ENCODE measurements at places on chromosomes 11 and 22. TPM values are rescaled to one million over a fixed set of nuclear protein-coding genes. Genes with fewer than 3 reads are reported as not detected.
A peak's percentile ranks its signal among the peaks of the same experiment; 100 is the strongest.

The CALCB gene
- not detected for total RNA-seq

The UBQLNL gene
- total RNA-seq = not detected

GRCh38 chr11:116798368-116798767 lies 6.7 kb upstream of the APOA5 start:
- no peaks in the 10 kb centered on the region for H3K36me3 ChIP-seq
- no peak overlapping the region for H3K27ac ChIP-seq
- no peak for DNase-seq
- H3K4me3 ChIP-seq = no peak overlapping the region
- no peaks in the 10 kb centered on the region for H3K27me3 ChIP-seq
- peaks cover 57% of the 10 kb centered on the region for H3K4me1 ChIP-seq

DNA sequence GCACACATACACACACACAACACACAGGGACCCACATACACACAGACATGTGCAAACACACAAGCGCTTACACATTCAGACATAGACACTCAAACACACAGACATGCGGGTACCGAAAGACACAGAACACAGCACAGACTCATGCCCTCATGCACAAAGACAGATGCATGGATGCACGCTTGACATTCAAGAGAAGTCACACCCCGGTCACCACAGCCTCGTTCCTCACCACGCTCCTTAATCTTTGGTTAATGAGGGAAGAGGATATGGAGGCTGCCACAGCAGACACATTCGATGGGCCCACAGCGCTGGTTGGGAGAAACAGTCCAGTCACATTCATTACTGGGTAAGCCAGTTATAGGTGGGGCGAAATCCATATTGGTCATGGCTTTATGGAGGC lies 51.9 kb upstream of the EIF3D start:
- no peak overlapping the region for H3K27ac ChIP-seq
- no peak overlapping the region for H3K4me3 ChIP-seq
- H3K36me3 ChIP-seq = no peaks in the 10 kb centered on the region
- H3K27me3 ChIP-seq = peaks cover 64% of the 10 kb centered on the region

The SLC36A4 gene
- 7.3 TPM for total RNA-seq

DNA sequence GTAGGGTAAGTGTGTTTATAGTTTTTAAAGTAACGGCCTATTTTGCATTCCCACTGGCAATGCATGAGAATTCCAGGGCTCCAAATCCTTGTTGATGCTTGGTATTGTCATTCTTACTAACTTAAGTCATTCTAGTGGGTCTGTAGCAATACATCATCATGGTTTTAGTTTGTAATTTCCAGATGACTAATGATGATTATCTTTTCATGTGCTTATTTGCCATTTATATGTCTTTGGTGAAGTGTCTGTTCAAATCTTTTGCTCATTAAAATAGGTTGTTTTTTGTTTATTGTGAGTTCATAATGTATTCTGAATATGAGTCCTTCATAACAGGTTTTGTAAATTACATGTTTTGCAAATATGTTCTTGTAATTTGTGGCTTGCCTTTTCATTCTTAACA lies 31.2 kb downstream of the MTMR3 start:
- H3K36me3 ChIP-seq = no peaks in the 10 kb centered on the region
- H3K27ac ChIP-seq = no peak overlapping the region
- H3K4me3 ChIP-seq = no peak overlapping the region
- DNase-seq = no peak
- no peaks in the 10 kb centered on the region for H3K27me3 ChIP-seq
- peaks cover 58% of the 10 kb centered on the region for H3K4me1 ChIP-seq

The CDHR5 gene
- 0.21 TPM for total RNA-seq

DNA sequence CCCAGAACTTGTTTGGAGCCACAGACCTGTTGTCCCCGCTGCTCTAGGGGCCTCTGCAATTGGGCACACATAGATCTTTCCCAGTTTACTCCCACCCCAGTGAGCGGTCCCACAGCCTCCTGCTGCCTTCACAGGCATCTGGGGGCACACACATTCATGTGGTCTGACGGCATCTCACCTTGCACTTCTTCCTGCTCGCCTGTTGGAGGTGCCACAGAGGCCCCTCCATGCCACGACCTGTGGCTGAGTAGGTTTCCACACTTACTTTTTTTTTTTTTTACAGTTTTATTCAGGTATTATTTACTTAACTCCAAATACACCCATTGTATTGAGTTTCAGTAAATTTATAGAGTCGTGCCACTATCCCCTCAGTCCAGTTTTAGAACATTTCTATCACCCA lies 68.9 kb upstream of the SEPTIN5 start:
- DNase-seq = no peak
- H3K4me1 ChIP-seq = no peaks in the 10 kb centered on the region
- no peaks in the 10 kb centered on the region for H3K36me3 ChIP-seq
- H3K27ac ChIP-seq = no peak overlapping the region

DNA sequence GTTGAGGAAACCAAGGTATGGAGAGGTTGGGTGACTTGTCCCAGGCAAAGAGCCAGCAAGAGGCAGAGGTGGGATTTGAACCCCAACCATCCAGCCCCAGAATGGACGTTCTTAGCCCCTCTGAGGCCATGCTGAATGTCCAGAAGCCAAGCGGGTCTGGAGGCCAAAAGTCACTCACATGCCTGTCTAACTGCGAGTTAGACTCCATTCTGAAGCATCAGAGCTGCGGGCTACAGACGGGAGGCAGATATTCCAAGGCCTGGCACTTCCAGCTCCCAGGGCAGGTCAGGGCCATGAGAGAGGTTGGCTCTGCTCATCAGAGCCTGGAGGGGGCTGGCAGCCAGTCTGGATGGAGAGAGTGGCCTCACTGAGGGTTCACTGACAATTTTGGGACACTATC lies 616.5 kb downstream of the BRD1 start:
- peaks cover 17% of the 10 kb centered on the region for H3K4me1 ChIP-seq
- no peak overlapping the region for H3K27ac ChIP-seq
- H3K27me3 ChIP-seq = no peaks in the 10 kb centered on the region
- no peak overlapping the region for H3K4me3 ChIP-seq
- no peak for DNase-seq

- no peaks in the 10 kb centered on the region for H3K4me1 ChIP-seq
- DNase-seq = peak; percentile 52
- no peak overlapping the region for H3K27ac ChIP-seq
- H3K27me3 ChIP-seq = peaks cover 18% of the 10 kb centered on the region
- H3K4me3 ChIP-seq = no peak overlapping the region
- no peaks in the 10 kb centered on the region for H3K36me3 ChIP-seq
Observed at GRCh38 chr11:121112498-121113455, 11.7 kb downstream of the TECTA start.

DNA sequence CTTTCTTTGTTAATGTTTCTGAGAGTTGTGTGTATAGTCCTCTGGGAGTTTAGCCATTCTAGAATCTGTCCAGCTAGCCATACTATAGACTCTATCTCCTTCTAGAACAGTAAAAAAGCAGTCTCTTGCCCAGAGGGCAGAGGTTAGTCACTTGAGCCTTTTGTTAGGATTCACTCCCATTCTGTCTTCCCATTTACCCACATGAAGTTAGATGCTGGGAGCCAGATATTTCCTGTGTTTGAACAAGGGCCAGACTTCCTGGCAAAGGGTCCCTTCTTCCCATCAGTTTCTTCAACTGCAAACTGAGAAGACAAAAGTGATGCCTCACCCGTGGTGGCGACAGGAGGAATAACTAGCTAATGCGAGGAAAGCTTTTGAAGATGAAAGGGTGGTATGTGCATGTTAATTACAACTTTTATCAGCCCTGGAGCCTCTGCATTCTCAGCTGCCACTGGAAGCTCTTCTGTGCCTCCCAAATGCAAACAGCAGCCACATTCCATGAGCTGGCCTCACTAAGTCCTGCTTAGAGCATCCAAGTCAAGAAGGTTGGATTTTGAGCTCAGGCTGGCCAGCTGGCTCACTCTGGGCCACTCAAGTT lies 12.8 kb downstream of the CD44 start:
- H3K36me3 ChIP-seq = no peaks in the 10 kb centered on the region
- H3K4me3 ChIP-seq = no peak overlapping the region
- no peak overlapping the region for H3K27ac ChIP-seq
- DNase-seq = no peak
- no peaks in the 10 kb centered on the region for H3K4me1 ChIP-seq
- 0 out of 3 replicates have a peak, but pooled peaks cover 6% of the 10 kb centered on the region for H3K27me3 ChIP-seq

DNA sequence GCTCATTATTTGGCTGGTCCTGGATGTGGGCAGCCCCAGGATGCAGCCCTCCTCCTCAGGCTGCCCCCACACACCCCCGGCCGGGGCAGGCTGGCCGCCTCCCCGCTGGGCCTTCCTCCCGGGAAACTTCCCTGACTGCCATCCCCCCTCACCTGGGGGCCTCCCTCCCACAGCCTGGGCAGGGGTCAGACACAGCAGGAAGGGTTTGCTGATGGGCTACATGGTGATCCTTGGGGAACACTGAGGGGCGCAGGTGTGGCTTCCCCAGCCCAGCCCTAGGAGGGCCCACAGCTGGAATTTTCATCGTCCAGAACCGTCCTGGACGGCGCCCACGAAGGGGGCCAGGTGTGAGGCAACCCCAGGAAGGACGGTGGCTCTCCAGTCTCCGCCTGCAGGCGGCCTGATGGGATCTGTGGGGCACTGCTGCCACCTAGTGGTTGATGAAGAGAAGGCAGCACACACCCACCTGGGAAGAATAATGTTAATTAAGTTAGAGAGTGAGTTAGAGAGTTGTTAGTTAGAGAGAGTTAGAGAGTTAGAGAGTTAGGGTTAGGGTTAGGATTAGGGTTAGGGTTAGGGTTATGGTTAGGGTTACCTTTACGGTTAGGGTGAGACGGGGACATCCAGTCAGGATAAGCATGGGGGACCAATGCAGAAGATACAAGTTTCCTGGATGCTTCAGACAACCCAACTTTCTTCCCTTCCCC lies 75.9 kb upstream of the PRR5 start:
- no peak overlapping the region for H3K27ac ChIP-seq
- peaks cover 1% of the 10 kb centered on the region for H3K27me3 ChIP-seq
- H3K4me3 ChIP-seq = no peak overlapping the region
- DNase-seq = peak; percentile 51
- no peaks in the 10 kb centered on the region for H3K36me3 ChIP-seq

GRCh38 chr11:17154409-17155159 lies 53.2 kb downstream of the PIK3C2A start:
- H3K4me3 ChIP-seq = no peak overlapping the region
- no peak for DNase-seq
- H3K27me3 ChIP-seq = no peaks in the 10 kb centered on the region
- no peak overlapping the region for H3K27ac ChIP-seq

- no peak overlapping the region for H3K27ac ChIP-seq
- H3K4me1 ChIP-seq = no peaks in the 10 kb centered on the region
- peaks cover 20% of the 10 kb centered on the region for H3K36me3 ChIP-seq
- no peak for DNase-seq
- no peak overlapping the region for H3K4me3 ChIP-seq
- no peaks in the 10 kb centered on the region for H3K27me3 ChIP-seq
Observed at GRCh38 chr11:1481483-1481825, 5.1 kb downstream of the MOB2 start.

The RIBC2 gene
- 0.55 TPM for total RNA-seq

DNA sequence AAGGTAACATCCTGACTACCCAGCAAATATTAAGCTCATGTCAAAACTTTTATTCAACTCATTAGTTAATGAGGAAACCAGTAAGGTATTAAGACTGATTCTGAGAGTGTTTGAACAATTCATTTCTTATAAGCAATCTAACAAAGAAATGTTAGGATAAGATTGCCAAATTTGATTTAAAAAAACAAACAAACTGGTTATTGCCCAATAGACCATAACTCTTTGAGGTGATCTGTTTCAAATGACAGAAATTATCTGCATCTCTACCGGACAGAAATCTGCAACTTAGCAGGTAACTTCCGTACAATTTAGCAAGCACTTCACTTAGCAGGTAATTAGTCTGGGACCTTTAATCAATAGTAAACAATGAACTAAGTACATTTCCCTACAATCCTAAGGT lies 82.9 kb upstream of the BARX2 start:
- H3K27ac ChIP-seq = no peak overlapping the region
- H3K4me1 ChIP-seq = no peaks in the 10 kb centered on the region
- DNase-seq = no peak
- H3K27me3 ChIP-seq = no peaks in the 10 kb centered on the region
- H3K36me3 ChIP-seq = no peaks in the 10 kb centered on the region

GRCh38 chr11:78214331-78215194 lies 25.8 kb downstream of the USP35 start:
- no peak overlapping the region for H3K4me3 ChIP-seq
- H3K36me3 ChIP-seq = peaks cover 10% of the 10 kb centered on the region
- peaks cover 11% of the 10 kb centered on the region for H3K4me1 ChIP-seq
- H3K27ac ChIP-seq = no peak overlapping the region

The DRD4 gene
- 0.13 TPM for total RNA-seq

GRCh38 chr11:19817265-19817851 lies 104.7 kb downstream of the NAV2 start:
- H3K36me3 ChIP-seq = no peaks in the 10 kb centered on the region
- H3K4me1 ChIP-seq = peaks cover 15% of the 10 kb centered on the region
- H3K4me3 ChIP-seq = no peak overlapping the region
- no peak overlapping the region for H3K27ac ChIP-seq

The OLFML1 gene
- total RNA-seq = 0.69 TPM
